ENCODE measurements at places on chromosomes 3 and 15.
A peak's percentile ranks its signal among the peaks of the same experiment; 100 is the strongest.

DNA sequence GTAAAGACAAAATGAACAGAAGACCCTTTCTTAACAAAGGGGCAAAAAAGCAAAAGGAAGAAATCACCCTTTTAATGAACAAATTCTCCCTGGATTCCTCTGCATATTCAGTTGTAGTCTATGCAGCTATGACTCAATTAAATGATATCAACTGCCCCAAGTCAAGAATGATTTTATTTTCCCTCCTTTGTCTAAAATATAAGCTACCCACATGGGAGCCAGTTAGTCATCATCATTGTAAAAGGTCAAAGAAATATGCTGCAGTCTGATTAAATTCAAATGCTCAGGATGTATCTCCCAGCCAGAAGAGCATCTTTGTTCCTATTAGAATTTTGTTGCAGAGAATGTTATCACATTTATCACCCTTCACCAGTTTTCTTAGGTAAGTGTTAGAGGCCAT lies 84.0 kb downstream of the SST start:
- DNase-seq, result no peak

DNA sequence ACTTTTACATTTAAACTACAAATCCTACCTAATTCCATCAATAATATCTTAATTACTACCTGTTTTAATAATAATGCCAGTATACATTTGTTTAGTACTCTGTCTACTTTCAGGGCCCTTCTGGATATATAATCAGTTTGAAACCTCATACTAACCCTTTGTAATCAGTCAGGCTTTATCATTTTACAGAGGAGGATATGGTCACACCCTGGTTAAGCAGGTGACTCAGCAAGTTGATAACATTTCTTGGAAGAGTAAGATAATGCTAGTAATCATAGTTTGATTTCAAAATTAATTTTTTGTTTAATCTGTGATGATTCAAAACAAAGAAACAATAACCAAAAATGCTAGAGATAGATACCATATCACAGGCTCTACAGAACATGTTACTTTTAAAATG lies 208.2 kb upstream of the MANF start:
- DNase-seq, result no peak

DNA sequence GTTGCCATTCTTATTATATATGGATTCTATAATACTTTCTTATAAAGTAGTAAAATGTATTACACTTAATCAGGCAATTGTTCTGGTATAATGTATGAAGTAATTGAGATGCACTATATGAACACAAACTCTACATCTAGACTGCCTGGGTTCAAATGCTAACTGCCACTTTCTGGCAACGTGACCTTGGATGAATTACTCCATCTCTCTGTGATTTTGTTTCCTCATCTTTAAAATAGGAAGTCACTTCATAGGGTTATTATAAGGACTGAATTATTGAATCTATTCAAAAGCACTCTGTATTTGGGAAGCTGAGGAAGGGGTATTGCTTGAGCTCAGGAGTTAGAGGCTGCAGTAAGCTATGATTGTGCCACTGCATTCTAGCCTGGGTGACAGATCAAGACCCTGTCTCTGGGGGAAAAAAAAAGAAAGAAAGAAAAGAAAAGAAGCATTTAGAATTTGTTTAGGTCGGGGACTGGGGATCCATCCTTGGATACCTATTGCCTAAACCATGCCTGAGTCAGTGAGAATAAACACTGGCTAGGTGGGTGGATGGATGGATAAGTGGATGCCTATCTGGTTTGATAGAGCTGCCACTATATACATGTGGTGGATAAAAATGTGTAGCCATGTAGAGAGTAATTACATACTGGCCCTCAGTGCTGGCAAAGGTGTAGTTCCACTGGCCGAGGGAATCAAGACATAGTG lies 2.5 kb downstream of the TM4SF1 start:
- DNase-seq, result no peak

GRCh38 chr3:5226783-5227182 lies 39.3 kb downstream of the EDEM1 start:
- peak; percentile 38 for DNase-seq

DNA sequence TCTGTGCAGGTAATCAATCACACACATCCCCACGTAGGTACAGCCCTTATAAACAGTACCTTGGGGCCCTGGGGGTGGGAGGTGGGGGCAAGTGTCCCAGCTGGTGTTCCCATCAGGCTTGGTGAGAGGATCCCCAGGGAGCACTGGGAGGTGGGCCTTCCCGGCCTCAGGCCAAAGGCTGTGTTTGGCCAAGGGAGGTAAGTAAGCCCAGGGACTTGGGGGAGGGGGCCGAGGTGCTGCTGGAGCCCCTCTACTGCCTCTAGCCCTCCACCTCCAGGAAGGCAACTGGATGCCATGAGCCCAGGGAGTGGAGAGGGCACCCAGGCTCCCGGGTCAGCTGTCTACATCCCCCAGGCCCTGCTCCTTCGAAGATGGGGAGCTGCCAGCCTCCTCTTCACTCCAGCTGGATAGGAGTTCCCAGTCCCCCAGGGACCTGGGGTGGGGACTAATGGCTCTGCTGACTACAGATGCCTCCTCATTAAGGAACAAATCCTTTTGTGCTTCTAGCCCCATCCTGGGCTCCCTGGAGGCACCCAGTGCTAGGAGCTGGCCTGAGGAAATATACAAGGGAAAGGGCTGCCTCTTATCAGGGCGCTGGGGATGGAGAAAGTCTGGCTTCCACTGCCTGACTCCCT lies 33.1 kb downstream of the RNU5B-1 start:
- DNase-seq, result peak; percentile 39

- no peak for DNase-seq
These were observed 272.9 kb upstream of the CTDSPL start for GRCh38 chr3:37588758-37589157.

DNA sequence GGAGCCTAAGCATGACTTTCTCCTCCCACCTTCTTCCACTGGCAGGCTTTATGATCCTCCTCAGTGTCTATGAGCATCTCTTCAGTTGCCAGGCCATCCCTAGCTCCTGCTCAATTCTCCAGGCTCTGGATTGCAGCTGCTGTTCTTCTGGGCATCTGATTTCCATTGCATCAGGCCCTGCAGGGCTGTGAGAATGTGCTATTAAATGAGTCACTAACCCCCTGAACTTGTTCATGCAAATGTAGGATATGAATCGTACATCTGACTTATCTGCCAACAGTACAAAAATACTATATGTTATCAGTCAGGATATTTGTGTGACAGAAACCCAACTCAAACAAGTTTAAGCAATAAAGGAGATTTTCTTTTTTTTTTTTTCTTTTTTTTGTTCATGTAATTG lies 11.9 kb downstream of the GPR176 start:
- peak; percentile 37 for DNase-seq

DNA sequence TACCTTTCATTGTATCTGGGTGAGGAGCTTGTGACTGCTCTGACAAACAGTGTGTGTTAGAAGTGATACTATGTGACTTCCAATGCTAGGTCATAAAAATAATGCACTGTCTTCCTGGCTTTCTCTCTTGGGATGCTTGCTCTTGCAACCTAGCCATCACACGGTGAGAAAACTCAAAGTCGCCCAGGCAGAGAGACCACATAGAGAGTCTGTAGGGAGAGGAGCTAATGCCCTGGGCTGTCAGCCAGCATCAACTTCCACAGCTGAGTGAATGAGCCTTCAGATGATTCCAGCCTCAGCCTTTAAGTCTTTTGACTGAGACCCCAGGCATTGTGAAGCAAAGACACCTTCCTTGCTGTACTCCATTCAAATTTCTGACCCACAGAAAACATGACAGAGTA lies 220.6 kb upstream of the SGO1 start:
- no peak for DNase-seq

- DNase-seq, result no peak
These were observed 86.4 kb upstream of the SLC4A7 start for GRCh38 chr3:27570421-27571106.

GRCh38 chr15:74726774-74727164 lies 1.4 kb upstream of the CYP1A1 start:
- DNase-seq, result no peak

GRCh38 chr3:152281133-152281713 lies 12.5 kb downstream of the MBNL1 start:
- DNase-seq, result no peak

GRCh38 chr3:157956850-157957249 lies 149.4 kb downstream of the SHOX2 start:
- DNase-seq, result no peak

GRCh38 chr3:38487323-38487722 lies 8.8 kb upstream of the EXOG start:
- DNase-seq, result no peak

- no peak for DNase-seq
These were observed 32.2 kb downstream of the PPP2R3A start for GRCh38 chr3:135997554-135998320.

DNA sequence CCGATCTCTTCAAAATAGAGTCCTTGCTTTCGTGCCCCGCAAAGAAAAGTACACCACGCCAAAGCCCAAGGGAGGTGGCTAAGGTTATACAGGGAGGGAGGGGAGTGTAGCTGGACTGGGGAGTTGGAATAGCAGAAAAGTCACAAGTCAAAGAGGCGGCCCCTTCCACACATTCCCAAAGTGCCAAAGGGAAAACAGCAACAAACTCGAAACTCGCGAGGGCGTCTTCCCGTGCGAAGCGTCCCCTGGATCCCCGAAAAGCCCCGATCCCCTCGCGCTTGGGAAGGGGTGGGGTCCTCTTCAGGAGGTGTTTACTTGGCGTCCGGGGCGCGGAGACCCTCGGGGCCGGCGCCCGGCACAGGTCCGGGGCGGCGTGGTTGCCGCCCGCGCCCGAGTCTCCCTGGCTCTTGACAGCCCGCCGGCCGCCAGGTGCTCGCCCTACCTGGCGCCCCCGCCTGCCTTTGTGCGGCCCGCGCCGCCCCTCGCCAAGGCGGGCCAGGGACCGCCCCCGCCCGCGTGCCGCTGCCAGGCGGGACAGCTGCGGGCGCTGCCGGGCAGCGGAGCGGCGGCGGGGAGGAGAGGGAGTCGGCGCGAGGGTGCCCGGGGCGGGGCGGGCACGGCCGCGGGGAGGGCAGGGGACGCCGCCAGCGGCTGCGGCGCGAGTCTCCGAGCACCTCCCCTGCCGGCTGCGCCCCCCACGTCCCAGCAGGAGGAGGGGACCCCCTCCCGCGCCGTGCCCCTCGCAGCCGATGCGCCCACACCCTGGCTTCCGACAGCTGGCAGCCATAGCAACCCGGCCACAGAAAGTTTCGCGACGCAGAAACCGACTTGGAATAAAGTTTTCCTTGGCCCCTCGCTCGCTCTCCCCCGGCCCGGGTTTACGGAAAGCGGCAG lies 966 bp downstream of the MYO1E start:
- DNase-seq, result peak; percentile 80

- peak; percentile 21 for DNase-seq
These were observed 8.7 kb downstream of the KIF7 start for GRCh38 chr15:89646416-89647141.

DNA sequence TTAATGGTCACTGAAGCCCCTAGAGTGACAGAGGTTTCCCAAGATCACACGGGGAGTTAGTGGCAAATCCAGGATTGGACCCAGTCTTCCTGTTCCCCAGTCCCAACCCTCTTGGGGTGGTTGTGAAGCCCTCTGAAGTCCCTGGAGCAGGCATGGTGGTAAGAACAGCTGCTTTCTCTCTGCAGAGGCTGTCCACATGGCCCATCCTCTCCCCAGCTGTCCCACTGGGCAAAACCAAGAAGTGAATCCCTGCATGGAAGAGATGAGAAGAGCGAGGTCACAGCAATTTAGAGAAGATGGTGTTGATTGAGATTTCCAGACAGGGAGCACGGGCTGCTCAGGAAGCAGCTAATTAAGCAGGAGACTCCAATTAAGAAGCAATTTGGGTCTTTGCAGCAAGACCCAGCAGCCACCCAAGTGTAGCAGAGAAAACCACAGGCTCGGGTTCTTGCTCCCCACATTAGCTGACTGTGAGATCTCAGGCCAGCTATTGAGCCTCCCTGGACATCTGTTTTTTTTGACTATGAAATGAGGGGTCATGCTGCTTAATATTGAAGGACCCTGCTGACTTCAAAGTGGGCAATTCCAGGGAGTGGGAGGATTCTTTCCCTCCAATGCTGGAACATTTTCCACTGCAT lies 14.8 kb upstream of the HDAC11 start:
- DNase-seq, result no peak

DNA sequence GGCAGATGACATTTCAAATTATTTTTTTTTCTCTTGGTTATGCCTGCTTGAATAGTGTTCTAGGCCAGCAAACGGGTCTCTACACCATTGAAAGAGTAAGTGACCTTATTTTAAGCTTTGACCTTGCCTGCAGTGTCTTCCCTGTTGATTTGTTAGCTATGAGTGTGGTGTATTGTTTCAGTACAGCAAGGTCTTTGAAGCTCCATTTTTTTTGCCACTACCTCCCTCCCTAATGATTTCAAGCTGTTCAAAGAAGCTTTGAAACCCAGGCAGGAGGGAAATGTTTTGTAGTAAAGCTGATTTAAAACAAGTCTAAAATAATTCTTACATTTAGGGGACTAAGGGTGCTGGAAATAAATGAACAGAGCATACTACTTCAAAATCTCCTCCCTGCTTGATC lies 1249.8 kb downstream of the ROBO1 start:
- no peak for DNase-seq

- DNase-seq, result no peak
These were observed 101.2 kb downstream of the SCN11A start for GRCh38 chr3:38950581-38950980.

GRCh38 chr3:37402351-37402750 lies 228.0 kb upstream of the LRRFIP2 start:
- DNase-seq, result no peak

- DNase-seq, result no peak
These were observed 60.9 kb upstream of the THSD4 start for GRCh38 chr15:71054286-71054952.

DNA sequence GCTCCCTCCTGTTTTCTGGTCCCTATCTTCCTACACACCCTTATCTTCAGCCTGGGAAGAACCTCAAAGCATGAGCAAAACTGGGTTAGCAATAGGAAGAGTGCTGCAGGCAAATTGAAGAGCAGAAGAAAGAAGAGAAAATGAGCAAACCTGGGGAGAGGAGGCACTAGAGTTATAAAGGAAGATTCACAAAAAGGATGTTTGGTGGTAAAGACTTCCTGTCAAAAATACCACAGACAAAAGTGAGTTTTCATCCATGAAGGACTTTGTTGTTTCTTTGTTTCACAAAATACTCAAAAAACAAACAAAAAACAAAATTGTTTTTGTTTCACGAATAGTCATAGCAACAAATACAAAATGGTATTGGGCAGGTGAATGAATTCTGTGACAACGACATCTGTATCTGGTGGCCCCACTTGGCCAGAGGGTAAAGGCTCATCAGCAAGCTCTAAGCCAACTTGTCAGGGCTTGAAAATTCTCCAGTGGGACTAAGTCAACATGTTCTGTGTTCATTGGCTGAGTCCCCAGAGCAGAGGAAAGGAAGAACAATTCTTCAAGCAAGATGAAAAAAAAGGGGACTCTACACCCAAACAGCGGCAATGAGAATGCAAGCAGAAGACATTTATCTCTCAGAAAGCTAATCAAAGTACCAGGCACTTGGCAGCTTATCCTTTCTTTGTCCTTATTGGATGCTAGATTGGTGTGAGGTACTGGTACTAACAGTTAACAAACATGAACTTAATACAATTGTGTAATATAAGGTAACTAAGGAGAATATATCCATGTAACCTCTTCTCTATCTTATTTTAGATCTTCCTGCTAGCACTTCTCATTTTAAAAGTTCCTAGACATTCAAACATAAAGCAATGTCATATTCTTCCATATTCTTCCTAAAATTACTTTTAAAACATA lies 9.7 kb downstream of the ATP8B4 start:
- DNase-seq, result no peak

Measured in SK-N-SH (cell line).